ENCODE measurements at places on chromosomes 5 and 9. TPM values are rescaled to one million over a fixed set of nuclear protein-coding genes. Genes with fewer than 3 reads are reported as not detected.
A peak's percentile ranks its signal among the peaks of the same experiment; 100 is the strongest.

C9orf72 gene
- polyA plus RNA-seq, result 12.3 TPM

- DNase-seq, result no peak
These were observed 12.1 kb downstream of the MRPL36 start for GRCh38 chr5:1787472-1788047.

LECT2 gene
- not detected for polyA plus RNA-seq

DNA sequence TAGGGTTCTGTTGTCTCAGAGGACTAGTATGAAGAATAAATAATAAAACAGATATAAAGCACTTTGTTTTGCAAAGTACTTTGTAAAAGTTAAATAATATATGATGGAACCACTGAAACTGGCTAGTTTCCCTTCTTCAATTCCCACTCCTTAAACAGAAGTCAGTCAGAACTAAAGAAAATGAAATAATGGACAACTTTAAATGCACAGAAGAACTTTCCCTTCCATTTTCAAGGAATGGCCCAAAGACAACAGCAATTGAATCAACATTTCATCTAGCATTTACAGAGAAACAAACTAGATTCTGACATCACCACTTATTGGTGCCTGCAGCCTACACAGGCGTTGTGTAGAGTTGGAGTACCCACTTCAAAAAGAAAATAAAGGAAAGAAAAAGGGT lies 16.2 kb downstream of the DIAPH1 start:
- DNase-seq, result no peak

DNA sequence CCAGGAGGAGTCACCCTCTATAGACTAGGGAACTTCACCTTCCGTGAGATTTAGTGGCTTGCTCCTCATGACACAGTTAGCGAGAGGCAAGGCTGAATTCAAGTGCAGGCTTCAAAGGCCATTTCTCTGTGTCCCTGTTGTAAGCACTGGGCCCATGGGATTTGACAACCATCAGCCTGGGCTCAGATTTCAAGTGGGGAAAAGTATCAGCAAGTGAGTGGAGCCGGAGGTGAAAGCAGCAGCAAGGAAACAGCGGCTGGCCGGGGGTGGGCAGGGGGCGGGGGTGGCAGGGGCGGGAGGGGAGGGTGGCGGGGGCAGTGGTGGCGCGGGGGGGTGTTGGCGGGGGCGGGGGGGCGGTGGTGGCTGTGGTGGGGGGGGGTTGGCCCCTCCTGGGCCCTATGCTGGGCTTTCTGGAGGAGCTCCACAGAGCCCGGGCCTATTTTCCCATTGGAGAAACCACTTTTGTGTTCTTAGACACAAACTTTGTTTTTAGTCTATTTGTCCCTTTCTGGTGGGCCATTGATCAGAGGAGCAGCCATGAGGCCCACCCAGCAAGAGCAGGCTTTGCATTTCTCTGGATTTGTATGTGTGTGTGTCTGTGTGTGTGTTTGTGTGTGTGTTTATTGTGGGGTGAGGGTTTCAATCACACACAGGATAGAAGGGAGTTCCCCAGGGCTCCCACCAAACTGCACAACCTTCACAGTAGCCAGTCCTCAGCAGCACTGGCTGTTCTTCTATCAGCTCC lies 165.4 kb upstream of the RAI14 start:
- no peak for DNase-seq

DNA sequence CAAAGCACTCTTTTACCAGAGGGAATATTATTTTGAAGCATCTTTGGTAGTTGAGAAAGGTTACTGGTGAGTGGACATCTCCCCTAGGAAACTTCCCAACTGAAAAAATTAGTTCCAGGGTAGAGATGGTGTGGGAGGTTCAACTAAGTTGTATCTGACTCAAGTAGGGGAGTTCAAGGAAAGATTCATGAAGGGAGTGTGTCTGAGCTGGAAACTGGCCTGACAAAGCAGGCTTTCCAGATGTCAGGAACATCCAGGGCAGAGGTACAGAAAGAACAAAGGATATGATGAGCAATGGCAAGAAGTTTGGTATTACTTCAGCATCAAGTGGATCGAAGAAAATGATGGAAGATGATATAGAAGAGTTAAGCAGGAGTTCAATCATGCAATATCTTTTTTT lies 458.0 kb upstream of the RIOK2 start:
- DNase-seq, result no peak

GRCh38 chr9:129334105-129334935 lies 156.3 kb upstream of the IER5L start:
- peak; percentile 74 for DNase-seq

DNA sequence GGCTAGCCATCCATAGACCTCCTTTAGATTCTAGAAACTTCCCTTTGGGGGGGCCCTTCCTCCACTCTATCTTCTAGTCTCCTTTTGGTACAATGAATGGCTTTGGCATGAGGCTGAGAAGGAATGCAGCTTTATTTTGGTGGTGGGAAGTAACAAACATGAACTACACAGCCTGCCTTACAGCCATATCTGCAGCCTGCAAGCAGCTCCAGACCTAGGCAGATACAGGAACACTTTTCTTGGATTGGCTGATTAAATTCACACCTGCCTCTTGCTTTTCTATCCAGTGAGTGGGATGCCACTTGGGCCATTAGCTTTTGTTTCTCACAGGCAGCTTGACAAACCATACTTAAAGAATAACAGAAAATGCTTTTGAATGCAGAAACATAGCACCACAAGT lies 28.2 kb downstream of the NR6A1 start:
- no peak for DNase-seq

OTP gene
- polyA plus RNA-seq, result 9.6 TPM

SLC23A1 gene
- polyA plus RNA-seq, result not detected

ZNF366 gene
- 1.6 TPM for polyA plus RNA-seq
